ENCODE measurements at places on chromosomes 2 and 18.
A peak's percentile ranks its signal among the peaks of the same experiment; 100 is the strongest.

- DNase-seq, result no peak
Measured at GRCh38 chr2:23940718-23941620, 706 bp downstream of the UBXN2A start.

DNA sequence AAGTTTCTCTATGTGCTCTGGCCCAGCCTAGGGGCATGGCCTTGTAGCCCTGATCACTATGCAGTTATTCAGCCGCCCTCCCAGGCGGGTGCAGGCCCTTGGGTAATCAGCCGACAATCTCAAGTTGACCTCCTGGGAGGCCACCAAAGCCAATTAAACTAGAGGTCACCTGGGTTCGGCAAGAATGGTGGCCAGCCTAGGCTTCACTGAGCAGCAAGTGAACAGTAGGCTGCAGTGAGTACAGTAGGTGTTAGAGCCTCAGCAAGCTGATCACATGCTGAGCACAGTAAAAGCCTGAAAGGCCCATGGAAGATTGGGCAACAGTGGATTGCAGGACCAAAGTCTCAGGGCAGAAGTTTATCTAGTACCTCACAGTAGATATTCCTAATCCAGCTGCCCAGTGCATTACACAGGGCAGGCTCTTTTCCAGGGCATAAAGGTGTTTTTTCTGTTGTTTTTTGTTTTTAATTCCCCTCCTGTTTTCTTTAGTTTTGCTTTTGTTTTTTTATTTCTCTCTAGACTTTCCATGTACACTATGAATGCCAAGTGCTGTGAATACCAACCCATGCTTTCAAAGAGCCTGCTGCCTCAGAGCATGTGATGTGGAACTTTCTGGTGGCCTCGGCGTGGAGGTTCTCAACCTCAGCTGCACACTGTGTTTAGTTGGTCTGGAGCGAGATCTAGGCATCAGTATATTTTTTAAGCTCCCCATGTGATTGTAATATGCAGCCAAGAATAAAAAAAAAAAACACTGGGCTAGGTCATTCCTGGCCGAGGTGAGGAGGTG is 55.9 kb upstream of the ATL2 start:
- no peak for DNase-seq

DNA sequence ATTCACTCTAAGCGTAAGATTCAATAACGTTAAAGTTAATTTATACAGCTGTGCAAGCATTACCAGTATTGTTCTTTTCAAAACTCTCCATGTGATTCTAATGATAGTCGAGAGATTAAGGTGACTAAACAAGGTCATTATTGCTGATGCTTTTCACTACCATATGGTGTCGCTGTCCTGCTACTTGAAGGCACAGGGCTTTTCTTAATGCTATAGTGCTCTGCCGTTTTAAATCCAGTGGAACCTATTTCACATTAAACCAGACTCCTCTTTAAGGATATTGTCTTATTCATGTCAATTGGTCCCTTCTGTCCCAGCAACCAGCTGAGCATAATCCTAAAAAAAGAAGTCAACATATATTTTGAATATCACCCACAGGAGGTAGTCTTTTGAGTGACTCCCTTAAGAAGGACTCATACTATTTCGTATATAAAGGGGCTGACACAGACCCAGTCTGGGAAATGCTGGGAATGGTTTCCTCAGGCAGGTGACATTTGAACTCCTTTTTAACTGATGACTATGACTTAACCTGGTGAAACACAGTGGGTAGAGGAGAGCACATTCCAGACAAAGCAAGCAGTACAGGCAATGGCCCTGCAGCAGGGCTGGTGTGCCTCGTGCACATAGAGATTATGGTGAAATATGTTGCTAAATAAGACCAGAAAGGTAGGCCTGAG is 53.9 kb upstream of the CYTIP start:
- no peak for DNase-seq

- DNase-seq, result no peak
Measured at GRCh38 chr2:173555833-173556232, 201.2 kb downstream of the CDCA7 start.

DNA sequence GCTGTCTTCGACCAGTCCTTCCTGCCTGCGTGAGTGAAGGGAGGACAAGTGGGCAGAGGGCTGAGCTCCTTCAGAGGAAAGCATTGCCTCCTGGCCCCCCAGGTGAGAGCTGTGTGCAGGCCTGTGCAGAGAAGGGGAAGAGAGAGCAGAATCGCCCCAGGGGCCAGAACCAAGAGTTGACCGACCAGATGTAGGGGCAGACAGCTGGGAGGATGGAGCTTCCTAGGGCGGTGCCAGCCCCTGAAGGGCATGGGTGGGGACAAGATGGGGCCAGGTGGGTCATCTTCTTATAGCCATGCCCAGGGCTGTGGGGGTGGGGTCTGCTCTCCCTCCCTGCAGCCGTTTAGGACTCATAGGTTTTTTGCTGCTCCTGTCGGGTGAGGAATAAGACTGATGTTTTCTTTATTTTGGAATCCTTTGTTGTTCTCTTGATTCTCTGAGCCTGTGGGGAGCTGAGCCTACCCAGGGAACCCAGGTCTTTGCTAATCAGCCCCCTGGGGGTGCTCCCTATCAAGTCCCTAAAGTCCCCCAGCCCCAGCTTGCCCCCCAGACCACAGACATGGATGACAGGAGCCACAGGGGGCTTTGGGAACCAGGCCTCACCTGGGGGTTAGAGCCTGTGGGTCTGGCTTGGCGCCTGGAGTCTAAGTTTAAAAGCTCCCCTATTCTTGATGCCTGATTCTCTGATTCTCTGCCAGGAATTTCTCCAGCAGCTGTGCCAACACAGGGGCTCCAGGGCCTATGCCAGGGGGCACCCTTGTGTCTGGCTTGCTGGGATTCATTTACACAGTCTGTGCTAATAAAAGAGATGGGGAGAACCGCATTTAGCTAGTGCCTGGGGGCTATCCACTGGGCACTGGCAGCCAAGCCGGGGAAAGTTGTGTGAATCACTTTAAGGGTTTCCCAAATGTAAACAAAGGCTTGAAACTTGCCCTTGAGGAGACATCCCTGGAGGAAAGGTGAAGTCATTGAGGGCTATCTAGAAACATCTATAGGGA is 9.3 kb upstream of the EFHD1 start:
- DNase-seq, result no peak

DNA sequence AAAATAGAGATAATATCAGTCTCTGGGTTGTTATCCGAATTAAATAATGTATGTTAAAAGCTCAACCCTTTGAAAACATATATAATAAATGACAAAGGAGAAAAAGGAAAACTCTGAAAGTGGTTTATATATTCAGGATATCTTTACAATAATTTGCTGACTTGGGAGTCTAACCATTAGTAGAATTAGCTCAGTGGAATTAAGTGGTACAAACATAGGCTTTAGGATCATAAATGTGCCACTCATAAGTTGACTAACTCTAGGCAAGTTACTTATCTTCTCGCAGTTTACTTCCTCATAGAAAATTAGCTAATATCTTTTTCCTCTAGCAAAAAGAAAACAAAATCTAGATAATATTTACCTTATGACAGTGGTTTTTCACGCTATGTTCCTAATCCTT is 44.6 kb downstream of the HEATR5B start:
- DNase-seq, result no peak

DNA sequence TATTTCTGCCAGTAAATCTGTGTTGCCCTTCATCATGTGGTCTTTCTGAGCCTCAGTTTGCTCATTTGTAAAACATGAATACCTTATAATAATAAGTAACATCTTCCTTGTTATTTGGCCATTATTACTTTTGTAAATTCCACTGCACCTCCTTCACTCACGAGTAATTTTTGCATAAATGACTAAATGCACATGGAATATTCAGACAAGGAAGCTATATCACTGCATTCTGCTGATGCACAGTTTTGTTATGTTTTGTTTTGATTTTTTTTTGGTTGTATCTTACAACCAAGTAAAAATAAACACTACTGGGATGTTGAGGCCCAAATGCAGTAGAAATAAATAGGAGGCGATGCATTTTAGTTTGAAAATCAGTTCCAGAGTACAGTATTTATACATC is 185.3 kb upstream of the POU3F3 start:
- DNase-seq, result no peak

DNA sequence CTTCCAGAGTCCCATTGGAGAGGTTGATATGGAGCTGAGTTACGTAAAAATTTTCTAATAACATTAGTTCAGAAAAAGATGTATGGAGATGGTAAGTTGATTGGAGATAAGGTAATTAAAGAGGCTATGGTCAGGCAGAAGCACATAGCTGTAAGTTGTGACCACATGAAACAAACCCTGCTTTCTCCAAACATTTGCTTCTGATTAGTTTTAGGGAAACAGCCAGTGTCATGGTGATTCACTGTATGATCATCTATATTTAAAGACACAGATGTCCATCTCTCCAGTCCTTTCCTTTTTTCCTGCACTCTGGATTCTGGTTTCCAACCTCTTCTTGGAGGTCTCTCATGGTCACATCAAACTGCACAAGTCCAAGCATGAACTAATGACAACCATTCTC is 1550.8 kb upstream of the PIK3C3 start:
- DNase-seq, result peak; percentile 56

- no peak for DNase-seq
Measured at GRCh38 chr2:236380051-236380612, 115.9 kb upstream of the ASB18 start.

- DNase-seq, result no peak
Measured at GRCh38 chr18:79903787-79904356, 47.6 kb downstream of the SLC66A2 start.

GRCh38 chr2:86078774-86079545 is 26.7 kb downstream of the POLR1A start:
- peak; percentile 33 for DNase-seq
